ENCODE measurements at places on chromosomes 5 and 9.

- no peak for DNase-seq
Observed at GRCh38 chr5:167652690-167653089, 638.8 kb upstream of the WWC1 start.

- DNase-seq, result no peak
Observed at GRCh38 chr5:37494756-37495155, 115.6 kb downstream of the WDR70 start.

DNA sequence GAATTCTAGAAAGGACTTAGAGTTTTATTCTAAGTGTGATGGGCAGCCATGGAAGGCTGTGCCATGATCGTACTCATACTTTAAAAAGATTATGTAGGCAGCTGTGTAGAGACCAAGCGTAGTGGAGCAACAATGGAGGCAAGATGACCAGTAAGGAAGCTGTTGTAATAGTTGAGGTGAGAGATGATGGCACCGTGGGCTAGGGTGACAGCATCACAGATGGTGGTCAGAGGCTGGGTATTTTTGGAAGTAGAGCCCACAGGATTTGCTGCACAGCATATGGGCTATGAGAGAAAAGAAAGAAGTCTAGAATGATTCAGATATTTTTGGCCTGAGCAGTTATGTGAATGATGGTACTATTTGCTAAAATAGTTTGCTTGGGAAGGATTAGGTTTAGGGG is 7.7 kb downstream of the ARHGAP26 start:
- no peak for DNase-seq

GRCh38 chr9:111148052-111149017 is 110.1 kb upstream of the LPAR1 start:
- no peak for DNase-seq

GRCh38 chr5:168807287-168807686 is 228.1 kb upstream of the PANK3 start:
- DNase-seq, result no peak

GRCh38 chr9:13146840-13147239 is 132.7 kb downstream of the MPDZ start:
- DNase-seq, result no peak
